ENCODE measurements at places on chromosomes 12 and 14.

DNA sequence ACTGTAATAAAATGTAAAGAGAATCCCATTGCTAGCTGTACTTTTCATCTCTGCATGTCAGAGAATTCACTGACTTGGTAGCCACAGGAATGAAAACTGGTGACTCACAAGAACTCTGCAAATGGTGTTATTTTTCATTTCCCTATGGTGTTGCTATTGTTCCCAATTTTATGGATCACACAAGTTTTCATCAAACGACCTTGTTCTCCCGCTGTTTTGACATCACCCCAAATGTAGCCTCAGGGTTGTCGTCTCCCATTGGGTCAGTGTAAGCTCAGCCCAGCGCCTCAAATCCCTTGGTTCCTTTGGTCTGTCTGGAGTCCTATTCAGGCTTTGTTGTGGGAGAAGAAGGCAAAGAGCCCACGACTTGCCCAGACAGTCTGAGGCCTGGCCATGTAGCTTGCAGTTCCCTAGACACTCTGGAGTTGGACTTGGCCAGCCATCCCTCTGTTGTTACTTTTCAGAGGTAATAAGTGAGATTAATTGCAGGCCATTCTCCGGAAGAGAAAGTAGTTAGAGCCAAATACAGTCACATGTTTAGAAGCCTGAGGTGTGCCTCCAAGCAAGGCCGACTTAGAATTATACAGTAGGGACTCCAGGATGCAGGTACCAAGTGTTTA is 159.2 kb downstream of the TGFB3 start:
- DNase-seq = no peak

DNA sequence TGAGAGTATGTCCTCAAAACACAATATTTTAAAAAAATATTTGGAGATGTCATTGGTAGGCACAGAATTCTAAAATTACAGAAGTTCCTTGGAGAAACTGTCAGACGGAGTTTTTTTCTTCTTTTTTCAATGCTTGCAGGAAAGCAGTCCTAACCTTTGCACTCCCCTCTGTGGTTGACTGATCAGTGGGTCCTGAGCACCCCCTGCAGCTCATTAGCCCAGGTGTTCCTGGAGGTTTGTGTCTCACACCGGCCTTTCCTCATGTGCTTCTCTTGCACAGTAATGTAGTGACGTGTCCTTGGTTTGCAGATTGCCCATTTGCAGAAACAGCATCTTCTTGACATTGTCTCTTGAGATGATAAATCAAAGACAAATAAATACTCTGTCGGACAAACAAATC is 513.0 kb downstream of the TMEM121 start:
- DNase-seq = peak; percentile 80

DNA sequence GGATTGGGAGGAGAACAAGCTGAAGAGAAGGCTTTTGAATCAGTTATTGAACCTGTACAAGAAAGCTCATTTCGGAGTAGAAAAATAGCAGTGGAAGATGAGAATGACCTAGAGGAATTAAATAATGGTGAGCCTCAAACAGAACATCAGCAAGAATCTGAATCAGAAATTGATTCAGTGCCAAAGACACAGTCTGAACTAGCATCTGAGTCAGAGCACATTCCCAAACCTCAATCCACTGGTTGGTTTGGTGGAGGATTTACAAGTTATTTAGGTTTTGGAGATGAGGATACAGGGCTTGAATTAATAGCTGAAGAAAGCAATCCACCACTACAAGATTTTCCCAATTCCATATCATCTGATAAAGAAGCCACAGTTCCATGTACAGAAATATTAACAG is 13.5 kb downstream of the MIA2 start:
- DNase-seq = no peak

GRCh38 chr14:33524244-33524643 is 426.6 kb downstream of the EGLN3 start:
- no peak for DNase-seq

GRCh38 chr12:4615667-4616066 is 33.2 kb downstream of the AKAP3 start:
- DNase-seq = no peak

GRCh38 chr12:47735649-47736048 is 10.4 kb upstream of the ENDOU start:
- no peak for DNase-seq

DNA sequence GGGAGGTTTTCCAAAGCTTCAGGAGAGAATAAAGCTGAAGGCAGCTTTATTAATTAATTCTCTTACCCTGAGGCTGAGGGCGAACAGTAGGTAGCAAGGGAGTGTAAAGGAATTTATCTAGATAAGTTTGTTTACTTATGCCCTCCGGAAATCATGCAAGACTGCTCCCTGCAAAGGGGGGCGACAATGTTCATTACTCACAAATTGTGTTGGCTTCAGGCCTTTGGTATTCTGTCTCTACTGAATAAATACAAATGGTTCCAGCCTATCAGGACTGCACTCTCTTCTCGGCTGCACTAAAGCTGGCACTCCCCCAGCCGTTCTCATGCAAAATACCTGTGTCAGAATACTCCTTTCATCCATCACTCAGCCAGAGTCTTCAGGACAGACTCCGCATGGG is 120.8 kb downstream of the PPHLN1 start:
- no peak for DNase-seq

GRCh38 chr12:79547044-79547734 is 143.6 kb downstream of the PAWR start:
- DNase-seq = no peak

DNA sequence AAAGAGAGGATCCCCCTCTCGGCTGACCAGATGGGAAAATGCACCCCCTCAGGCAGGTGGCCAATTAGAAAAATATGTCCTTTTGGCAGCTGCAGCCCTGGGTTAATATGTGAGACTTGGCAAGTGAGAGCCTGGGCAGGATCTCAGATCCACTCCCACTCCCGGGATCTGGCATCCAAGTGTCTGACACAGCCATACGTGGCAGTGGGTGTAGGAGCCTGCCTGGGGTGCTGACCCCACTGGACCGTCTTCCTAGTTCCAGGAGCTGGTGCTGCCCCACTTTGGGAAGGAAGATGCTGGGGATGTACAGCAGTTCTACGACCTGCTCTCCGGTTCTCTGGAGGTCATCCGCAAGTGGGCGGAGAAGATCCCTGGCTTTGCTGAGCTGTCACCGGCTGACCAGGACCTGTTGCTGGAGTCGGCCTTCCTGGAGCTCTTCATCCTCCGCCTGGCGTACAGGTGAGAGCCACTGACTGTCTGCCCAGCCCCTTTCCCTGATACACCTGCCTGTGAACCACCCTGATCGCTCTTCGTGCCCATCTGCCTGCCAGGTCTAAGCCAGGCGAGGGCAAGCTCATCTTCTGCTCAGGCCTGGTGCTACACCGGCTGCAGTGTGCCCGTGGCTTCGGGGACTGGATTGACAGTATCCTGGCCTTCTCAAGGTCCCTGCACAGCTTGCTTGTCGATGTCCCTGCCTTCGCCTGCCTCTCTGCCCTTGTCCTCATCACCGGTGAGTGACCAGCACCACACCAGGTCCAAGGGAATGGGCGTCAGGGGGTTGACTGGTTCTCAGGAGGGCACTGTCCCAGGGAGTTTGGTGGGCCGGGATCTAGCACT is 5.8 kb downstream of the NR4A1 start:
- no peak for DNase-seq

DNA sequence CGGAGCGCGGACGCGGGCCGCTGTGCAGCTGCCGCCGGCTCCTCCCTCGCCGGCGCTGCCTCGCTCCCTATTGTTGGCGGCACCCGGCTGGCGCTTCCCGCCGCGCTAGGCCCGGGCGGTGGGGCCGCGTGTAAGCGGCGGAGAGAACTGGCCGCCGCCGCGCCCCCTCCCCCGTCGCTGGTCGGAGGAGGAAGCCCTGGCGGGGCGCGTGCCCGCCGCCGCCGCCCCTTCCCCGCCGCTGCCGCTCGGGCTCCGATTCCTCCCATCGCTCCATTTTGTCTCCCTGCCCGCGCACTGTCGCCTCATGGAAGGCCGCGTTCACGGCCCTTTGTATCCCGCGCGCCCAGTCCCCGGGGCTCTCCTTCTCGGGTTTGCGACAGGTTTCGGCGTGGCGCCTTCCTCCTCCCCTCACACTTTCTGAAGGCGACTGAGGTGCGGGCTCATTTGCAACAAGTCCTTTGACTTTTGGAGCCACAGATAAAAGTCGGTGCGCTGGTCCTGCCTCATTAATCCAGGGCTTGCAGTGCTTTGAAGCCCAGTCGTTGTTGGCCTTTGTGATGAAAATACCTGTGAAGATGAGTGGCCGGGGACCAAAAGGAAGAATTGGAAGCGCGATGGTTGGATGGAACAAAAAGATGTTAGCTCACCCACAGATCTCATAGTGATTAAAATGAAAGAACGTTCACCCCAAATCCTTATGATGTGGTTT is 707 bp downstream of the CPSF6 start:
- peak; percentile 48 for DNase-seq

- DNase-seq = no peak
These were observed 56.0 kb downstream of the MDGA2 start for GRCh38 chr14:47619392-47619791.

DNA sequence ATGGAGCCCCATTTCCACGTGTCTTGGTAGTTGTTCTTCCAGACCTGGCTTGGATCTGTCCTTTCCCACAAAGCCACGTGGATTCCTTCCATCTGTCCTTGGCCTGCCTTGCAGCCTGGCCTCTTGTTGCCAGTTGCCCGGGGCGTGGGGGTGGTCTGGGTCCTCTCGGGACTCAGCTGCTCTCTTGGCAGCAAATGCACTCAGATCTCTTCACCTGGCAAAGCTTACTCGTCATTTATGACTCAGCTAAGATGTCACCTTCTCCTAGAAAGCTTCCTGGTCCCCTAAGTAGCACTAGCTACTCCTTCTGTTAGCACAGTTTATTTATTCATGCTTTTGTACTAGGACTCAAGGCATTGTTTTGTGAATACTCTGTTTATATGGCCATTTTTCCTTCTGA is 13.6 kb downstream of the PLEKHG3 start:
- DNase-seq = no peak

DNA sequence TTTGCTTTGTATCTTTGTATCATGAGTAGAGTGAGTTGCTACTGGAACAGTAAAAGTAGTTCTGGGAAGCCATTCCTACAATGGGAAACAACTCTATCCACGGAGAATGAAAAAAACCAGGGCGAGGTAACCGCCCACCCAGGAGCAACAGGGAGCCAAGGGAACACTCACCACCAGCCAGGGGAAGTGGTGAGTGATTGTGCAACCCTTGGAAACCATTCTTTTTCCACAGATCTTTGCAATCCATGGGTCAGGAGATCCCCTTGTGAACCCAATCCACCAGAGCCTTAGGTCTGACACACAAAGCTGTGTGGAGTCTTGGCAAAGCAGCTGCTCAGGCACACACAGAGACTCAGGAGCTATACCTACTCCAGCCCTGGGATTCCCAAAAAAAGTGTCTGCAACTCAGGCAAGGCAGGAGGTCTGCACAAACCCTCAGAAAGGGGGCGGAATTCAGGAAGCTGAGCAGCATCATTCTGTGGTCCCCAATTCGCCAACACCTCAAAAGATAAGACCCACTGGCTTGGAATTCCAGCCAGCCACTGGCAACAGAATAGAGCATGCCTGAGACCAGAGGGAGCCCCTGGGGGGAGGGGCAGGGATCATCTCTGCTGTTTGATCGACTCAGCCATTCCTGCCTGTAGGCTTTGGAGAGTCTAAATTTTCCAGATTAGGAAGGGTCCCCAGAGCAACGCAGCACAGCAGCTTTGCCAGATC is 52.1 kb upstream of the PPFIA2 start:
- no peak for DNase-seq

- no peak for DNase-seq
These were observed 3.0 kb upstream of the EP400 start for GRCh38 chr12:131946757-131947156.

DNA sequence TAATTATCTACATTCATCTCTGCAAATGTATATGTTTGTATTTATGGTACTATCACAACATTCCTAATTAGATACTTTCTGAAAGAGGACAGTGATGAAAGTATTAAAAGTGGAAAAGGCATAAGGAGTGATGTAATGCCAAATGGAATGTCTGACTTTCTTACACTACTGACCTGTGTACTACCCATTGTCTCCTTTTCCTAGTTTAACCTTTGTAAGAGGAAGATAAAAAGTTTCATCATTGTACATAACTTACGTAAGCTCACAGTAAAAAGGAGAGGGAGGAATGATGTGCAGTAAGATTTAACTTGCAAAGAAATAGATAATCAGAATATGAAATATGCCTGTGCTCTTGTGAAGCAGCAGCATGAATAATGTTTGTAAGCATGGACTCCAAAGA is 55.9 kb downstream of the SOX5 start:
- no peak for DNase-seq

- DNase-seq = no peak
These were observed 17.8 kb downstream of the RASSF8 start for GRCh38 chr12:25976289-25976688.

Data from activated naive CD4-positive, alpha-beta T cell treated with anti-CD3 and anti-CD28 coated beads, Interleukin-2, amount 50 U/mL, for 16 hours (primary cell).